D341Med (cell line): ENCODE measurements at places on chromosomes 5 and 9.

GRCh38 chr5:122757285-122757684, 17.6 kb upstream of the SNX2 start:
- DNase-seq, result no peak

DNA sequence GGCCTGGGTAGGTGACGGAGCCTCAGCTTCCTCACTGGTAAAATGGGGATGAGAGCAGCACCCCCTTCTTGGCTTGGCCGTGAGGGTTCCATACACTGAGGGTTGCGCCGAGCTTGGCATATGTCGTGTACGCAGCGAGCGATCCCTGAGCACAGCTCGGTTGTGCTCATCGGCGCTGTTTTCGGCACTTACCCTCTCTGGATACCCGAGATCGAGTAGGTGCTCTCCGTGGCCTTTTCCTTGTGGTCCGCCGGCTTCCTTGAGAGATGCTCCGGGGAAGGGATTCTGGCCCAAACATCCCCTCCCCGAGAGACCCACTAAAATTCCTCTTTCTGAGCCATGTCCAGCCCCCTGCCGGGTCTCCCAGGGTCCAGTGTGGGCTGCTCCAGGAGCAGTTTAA, 40.0 kb upstream of the HMCN2 start:
- DNase-seq, result no peak

GRCh38 chr9:28050941-28051340, 477.7 kb upstream of the C9orf72 start:
- no peak for DNase-seq

DNA sequence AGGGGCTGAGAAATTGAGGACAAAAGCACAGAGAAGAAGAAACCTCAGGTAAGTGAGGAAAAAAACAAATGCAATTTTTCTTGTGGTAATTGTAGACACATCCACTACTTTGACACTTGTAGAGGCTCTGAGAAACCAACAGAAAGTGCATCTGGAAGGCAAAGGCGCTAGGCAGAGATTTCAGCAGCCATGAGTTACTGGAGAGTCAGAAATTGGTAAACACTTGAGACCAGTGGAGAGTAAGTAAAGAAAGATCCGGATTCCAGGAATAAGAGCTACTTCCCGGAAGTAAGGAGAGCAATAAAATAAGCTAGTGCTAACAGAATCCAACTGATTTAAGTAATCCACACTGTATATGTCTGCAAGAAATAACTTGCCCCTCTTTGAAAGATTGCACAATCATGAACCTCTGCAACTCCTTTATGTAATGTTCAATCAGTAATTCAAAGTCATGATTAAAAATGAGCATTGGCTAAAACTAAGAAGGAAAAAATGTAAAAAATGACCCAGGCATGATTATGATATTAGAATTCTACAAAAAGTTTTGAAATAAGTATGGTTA, 382.1 kb downstream of the CDH18 start:
- no peak for DNase-seq

- no peak for DNase-seq
Measured at GRCh38 chr9:78463750-78464149, 166.8 kb downstream of the PSAT1 start.

DNA sequence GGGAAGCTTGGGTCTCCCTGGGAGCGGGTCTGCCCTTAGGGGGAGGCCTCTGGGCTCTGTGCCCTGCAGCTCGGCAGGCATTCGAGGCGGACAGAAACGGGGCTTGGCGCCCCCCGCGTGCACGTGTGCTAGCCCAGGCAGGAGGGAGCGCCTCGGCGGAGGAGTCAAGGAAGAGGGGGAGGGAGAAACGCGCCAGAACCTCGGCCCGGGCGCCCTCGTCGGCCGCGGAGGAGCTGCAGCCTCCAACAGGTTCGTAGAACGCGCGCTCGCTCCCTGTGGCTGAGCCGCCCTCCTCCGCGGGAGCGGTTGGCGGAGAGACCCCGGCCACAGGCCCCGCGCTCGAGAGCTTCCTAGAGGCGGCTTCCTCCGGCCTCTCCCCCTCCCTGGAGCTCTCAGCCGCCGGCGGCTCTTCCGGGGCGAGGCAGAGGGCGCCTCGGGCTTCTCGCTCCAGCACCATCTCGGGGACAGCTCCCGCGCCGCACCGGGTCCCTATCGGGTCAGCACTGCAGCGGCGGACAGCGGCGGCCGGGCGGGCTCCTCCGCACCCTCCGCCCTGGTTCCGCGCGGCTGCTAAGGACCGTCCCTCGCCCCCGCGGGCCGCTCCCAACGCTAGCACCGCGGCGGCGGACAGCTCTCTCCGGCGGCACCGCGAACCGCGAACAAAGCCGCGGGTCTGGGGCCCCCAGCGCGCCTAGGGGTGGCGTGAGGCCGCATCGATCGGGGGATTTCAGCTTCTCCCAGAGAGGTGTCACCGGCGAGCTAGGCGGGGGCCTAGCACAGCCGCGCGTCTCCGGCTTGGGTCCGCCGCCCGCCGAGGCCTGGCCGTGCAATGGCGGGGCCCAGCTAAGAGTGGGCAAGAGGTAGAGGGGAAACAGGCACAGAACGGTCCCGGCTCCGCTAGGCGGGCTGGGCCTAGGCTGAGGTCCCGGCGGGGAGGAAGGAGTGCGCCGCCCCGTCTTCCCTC, 74.6 kb upstream of the CPLX2 start:
- DNase-seq, result peak; percentile 73

- DNase-seq, result peak; percentile 49
Measured at GRCh38 chr5:172910828-172911627, 48.2 kb upstream of the RPL26L1 start.
